Iris pigment epithelial cell (primary cell): ENCODE measurements at places on chromosomes 11 and 22.

DNA sequence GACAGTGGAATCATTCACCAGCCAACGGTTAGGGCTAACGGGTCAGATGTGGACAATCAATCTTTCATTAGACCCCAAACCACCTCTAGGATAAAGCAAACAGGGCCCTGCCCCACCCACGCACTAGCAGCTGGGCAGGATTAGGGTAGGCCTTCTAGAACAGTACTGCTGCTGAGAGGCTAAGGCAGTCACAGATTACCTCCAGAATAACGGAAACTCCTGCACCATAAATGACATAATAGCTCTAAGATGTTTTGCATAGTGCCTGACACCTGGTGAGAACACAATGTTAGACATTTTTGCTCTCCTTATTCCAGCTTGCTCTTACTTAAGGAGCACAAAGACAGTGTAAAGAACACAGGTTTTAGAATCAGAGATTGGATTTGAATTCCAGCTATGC lies 1.8 kb downstream of the SYTL2 start:
- DNase-seq, result no peak

- no peak for DNase-seq
Measured at GRCh38 chr22:23239429-23239828, 59.1 kb downstream of the BCR start.

DNA sequence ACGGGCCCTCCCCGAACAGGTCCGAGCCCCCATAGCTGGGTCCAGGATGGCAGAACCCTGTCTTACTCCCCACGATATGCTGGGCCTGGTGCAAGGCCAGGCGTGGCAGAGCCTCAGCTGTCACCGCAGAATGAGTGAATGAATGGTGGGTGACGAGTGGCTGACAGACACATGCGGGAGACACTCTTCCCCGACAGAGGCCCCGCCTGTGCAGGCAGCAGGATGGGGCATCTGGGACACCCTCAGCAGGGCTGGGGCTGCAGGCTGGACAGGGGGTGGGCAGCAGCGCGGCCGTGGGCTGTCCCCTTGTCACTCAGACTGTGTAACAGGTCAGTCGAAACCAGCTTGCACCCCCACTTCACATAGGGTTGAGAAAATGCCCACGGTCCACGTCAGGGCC lies 18.0 kb downstream of the WNT7B start:
- DNase-seq, result no peak

GRCh38 chr11:118663902-118664301 lies 15.5 kb downstream of the TREH start:
- no peak for DNase-seq

DNA sequence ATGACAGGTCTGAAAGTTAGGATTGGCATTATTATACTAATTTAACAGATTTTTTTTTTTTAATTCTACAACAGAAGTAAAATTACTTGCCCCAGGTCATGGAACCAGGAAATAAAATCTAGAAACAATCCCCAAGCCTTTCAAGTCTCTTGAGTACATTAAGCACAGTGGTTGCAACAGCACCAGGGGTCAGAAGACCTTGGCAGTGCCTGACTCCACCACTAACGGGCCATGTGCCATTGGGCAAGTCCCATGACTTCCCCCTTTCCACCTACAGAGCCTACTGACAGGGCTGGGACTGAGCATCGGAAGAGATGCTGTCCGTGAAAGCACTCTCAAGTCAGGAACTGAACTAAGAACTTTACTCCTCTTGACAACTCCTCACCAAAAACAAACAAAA lies 98.6 kb upstream of the AKIP1 start:
- DNase-seq, result peak; percentile 64
